Gastrocnemius medialis (tissue), 4 donors: ENCODE measurements at places on chromosomes 16 and 17. TPM values are rescaled to one million over a fixed set of nuclear protein-coding genes. Genes with fewer than 3 reads are reported as not detected.

- no peaks in the 10 kb centered on the region for H3K4me1 ChIP-seq
- no peaks in the 10 kb centered on the region for H3K36me3 ChIP-seq
- no peak overlapping the region for H3K4me3 ChIP-seq
- H3K27me3 ChIP-seq: no peaks in the 10 kb centered on the region
- no peak overlapping the region for H3K27ac ChIP-seq
These were observed 173.6 kb downstream of the PRKCA start for GRCh38 chr17:66476014-66476413.

DNA sequence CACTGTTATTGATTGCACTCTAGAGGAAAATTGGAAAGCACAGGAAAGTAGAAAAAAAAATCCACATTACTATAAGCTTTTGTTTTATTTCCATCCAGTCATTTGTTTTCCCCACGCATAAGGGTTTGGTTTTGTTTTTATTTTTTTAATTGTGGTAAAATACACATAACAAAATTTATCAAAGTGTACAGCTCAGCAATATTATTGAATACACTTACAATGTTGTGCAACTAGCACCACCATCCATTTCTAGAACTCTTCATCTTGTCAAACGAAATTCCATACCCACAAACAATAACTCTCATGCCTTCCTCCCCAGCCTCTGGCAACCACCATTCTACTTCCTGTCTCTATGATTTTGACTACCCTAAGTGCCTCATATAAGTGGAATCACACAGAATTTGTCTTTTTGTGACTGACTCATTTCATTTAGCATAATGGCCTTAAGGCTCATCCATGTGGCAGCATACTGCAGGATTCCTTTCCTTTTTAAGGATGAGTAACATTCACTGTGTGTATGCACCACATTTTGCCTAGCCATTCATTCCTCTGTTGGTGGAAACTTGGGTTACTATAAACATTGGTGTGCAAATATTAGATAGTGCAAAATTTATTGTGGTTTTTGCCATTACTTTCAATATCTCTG, 11.1 kb downstream of the SPPL2C start:
- no peak overlapping the region for H3K4me3 ChIP-seq
- no peaks in the 10 kb centered on the region for H3K27me3 ChIP-seq
- no peaks in the 10 kb centered on the region for H3K36me3 ChIP-seq
- H3K4me1 ChIP-seq: no peaks in the 10 kb centered on the region

GRCh38 chr17:6544011-6544370, 12.4 kb downstream of the PITPNM3 start:
- DNase-seq: no peak
- no peaks in the 10 kb centered on the region for H3K27me3 ChIP-seq
- H3K4me3 ChIP-seq: no peak overlapping the region
- no peaks in the 10 kb centered on the region for H3K4me1 ChIP-seq

SOX15 gene
- total RNA-seq: 1.1 TPM

MYH2 gene
- total RNA-seq: 4,245 TPM
